ENCODE measurements at places on chromosomes 11 and 22. TPM values are rescaled to one million over a fixed set of nuclear protein-coding genes. Genes with fewer than 3 reads are reported as not detected.

Gene PLCB3
- total RNA-seq: 11.5 TPM

Gene KIRREL3
- 2.4 TPM for total RNA-seq

Gene OR4D5
- not detected for total RNA-seq

Gene OSBPL5
- total RNA-seq: 6.5 TPM

Gene TBX10
- not detected for total RNA-seq

Gene SLC43A1
- total RNA-seq: 9.0 TPM

GRCh38 chr11:45501392-45502225 is 163.8 kb downstream of the CHST1 start:
- DNase-seq: no peak

DNA sequence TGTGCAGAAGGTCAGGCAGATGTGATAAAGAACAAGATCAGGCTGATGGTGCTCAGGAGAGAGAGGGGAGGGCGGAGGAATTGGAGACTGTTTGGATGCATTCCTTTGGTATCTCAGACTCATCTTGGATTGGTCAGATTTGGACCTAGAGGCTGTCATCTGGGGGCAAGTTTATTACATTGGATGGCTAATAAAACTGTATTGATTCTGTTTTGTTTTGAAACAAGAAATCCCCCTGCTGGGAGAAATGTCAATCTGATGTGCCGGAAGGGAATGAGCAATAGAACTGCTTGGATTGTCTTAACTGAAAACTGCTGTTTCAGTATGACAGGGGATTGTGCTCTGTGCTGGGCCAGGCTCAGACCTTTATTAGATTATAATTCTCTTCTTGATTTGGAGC is 25.5 kb upstream of the CCDC90B start:
- DNase-seq: no peak

- peak; percentile 51 for DNase-seq
Observed at GRCh38 chr11:35598254-35599125, 19.8 kb upstream of the FJX1 start.

DNA sequence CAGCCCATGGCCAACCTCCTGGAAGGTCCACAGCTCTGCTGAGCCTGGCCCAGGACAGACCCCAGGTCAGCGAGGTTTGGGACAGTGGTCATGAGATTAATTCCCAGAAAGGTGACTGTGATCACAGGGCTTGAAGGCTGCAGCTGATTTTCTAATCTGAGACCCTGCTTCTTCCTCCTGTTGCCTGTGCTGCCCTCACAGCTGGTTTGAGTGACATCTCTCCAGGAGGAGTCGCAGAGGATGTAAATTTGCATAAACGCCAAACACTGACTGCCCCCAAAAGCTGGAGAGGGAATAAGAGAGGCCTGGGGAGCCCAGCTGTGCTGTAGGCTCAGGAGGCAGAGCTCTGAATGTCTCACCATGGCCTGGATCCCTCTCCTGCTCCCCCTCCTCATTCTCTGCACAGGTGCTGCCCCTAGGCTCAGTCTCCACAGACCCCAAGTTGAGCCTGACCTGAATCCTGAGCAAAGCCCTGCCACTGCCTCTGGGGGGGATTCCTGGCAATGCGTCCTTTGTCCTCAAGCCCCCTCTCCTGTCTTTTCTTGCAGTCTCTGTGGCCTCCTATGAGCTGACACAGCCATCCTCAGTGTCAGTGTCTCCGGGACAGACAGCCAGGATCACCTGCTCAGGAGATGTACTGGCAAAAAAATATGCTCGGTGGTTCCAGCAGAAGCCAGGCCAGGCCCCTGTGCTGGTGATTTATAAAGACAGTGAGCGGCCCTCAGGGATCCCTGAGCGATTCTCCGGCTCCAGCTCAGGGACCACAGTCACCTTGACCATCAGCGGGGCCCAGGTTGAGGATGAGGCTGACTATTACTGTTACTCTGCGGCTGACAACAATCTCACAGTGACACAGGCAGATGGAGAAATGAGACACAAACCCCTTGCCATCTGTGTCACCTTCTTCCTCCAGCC is 23.8 kb downstream of the GGTLC2 start:
- DNase-seq: no peak

DNA sequence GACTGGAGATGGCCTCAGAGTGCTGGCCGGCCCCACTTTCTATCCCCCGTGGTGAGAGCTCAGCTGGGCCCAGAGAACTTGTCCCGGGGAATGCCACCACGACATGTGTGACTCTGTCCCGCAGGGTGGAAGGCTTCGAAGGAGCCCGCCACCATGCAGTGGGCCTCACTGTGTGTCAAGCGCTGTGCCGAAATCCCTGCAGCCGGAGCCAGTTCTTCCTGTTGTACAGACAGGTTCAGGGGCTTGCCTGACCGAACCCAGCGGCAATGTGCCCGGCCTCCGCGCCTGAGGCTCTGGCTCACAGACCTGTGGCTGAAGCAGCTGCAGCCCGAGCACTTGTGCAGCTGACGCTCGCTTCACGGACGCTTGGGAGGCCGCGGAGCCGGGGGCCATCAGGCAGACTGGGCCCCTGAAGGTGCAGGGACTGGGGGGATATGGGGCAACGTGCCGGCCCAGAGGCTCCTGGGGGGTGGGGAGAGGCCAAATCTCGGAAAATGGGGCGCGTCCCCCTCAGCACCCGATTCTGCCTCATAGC is 650 bp downstream of the PPM1F start:
- DNase-seq: peak; percentile 38

DNA sequence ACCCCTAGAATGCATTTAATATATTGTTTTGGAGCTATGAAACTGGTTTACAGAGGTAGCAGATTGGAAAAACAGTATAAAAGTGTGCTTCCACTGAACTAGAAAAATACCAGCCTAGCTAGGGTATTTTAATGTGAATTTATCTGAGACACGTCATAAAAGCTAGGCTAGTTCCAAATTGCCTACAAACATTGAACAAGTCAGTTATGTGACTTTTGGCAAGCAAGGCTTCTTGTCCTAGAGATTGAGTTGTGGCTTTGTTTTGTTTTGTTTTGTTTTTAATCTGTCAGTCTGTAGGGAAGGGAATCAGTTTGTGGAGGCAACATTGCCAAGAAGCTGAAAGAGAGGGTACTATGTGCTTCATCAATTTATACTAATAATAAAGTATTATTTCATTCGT is 24.2 kb downstream of the RTN3 start:
- no peak for DNase-seq

GRCh38 chr11:121958971-121959325 is 157.1 kb downstream of the BLID start:
- DNase-seq: no peak

DNA sequence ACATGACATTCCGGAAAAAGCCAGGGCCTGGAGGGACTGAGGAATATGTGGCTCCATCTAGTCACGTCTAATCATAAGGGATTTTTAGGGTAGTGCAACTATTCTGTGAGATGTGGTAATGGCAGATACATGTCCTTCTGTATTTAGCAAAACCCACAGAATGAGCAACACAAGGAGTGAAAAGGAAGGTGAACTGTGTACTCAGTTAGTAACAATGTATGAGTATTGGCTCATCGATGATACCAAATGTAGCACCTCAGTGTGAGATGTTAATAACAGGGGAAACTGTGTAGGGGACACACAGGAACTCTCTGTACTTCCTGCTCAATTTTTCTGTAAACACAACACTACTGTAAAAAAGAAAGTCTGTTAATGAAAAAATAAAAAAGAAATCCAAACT is 42.0 kb upstream of the CARS1 start:
- DNase-seq: no peak

- DNase-seq: no peak
Observed at GRCh38 chr22:17475318-17476230, 87.7 kb upstream of the SLC25A18 start.

- no peak for DNase-seq
Observed at GRCh38 chr22:32542677-32543357, 68.2 kb downstream of the FBXO7 start.

DNA sequence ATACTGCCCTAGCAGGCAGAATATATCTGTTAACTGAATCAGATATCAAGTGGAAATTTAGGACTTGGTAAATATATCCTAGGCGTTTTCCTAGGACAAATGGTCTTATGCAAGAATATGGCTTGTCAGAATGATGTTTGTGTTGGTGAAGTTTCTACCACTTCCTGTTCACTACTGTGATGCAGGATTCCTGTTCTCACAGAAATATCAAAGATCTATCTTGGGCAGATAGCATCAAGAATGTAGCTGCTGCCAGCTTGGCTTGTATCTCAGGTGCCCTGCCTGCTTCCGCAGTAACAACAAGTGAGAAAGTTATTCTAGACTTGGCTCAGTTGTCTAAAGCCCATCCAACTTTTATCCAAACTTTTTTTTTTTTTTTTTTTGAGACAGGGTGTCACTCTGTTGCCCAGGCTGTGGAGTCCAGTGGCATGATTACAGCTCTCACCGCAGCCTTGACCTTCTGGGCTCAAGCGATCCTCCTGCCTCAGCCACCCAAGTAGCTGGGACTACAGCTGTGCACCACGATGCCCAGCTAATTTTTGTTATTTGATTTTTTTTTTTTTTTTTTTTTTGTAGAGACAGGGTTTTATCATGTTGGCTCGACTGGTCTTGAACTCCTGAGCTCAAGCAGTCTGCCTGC is 61.3 kb downstream of the PPME1 start:
- no peak for DNase-seq

GRCh38 chr22:20951151-20951931 is 15.7 kb upstream of the AIFM3 start:
- no peak for DNase-seq

- no peak for DNase-seq
Observed at GRCh38 chr22:38304526-38304925, 12.7 kb downstream of the CSNK1E start.
